ENCODE measurements at places on chromosomes 12 and 14.
A peak's percentile ranks its signal among the peaks of the same experiment; 100 is the strongest.

- DNase-seq: no peak
These were observed 183.8 kb downstream of the PPM1H start for GRCh38 chr12:62750941-62751809.

DNA sequence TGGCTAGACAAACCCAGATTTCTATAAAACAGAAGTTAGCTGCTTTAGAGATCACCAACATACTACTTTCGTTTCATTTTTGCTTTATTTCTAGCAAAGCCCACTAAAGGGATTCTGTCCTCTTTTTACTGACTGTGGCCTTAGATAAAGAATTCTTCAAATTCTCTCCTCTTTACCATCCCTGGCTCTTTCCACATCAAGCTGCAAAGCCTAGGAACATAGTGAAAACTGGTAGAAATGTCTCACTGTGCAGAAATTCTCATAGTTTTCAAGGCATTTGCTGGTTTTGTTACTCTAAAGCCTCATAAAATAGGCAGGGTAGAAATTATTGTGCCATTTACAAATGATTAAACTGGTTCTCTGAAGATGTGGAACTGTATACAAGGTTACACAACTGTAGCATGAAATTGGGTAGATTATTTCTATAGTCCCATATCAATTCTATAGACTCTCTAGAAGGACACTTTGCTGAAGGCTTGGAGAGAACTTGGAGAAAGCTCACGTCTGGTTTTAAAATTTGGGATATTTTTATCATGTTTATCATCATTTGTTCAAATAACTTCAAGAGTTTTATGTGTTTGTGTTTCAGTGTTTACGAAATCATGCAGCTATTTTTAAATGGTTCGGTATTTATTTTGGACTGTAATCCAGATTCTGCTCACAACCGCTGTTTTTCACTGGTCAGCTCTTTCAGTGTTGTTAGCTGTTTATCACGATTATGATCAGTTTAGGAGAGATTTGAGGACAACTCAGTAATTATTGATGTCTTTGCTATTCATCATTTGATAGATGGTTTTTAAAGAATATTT is 36.7 kb upstream of the CSRP2 start:
- DNase-seq: no peak

DNA sequence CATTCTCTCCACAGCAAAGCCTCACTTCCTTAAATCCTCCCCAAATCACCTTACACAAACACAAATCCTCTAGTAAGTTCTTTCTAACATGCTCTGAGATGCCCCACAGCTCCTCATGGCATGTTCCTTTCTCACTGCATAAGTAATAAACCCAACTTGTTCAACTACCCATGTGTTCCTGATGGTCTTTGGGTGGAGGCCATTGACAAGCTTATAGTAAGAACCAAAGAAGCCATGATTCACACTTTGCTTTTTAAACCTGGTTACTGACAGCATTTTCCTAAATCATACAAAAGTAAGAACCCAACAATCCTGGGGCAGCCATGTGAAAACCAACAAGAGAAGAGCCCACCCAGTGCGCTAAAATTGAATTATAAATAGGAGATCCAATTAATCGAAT is 138.6 kb downstream of the ITPR2 start:
- no peak for DNase-seq

DNA sequence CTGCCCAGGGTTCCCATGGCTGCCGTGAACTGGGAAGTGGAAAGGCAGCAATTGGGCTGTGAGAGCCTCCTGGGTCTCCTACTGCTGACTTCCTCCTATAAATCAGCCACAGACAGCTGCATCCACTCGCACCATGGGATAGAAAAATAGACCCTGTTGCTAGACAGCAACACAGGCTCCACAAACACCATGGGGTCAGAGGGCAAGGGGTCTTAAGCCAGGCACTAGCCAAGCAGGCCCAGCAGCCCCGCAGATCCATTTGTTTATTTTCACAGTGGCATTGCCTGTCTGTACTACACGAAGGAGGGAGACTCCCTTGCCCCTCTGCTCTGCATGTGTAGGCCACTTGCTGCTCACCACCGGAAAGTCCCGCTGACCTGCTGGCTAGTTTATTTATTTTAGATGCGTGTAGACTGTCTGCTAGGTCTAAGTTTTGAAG is 139.8 kb downstream of the DACT1 start:
- DNase-seq: no peak

GRCh38 chr12:131827961-131828534 is at the start of gene MMP17:
TSS of gene MMP17 (plus strand) at chr12:131828393. CDS start at chr12:131828495, 102 bp downstream.
- DNase-seq: no peak

DNA sequence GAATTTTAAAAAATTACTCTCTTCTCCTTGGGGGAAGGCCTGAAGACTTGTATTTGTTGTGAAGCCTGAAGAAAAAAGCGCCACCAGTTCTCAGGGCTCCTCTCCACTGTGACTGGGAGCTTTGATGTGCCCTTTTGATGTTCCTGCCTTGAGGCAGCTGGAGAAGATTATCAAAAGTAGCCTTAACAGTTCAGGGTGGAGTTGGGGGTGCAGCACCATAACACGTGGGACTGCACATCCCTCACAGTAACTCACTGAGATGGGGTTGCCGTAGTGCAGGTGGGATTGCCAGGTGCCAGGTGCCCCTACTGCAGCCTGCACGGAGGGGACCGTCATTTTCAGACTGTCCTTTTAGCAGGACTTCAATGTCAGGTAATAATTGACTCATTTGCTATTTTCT is 474.1 kb downstream of the ETNK1 start:
- no peak for DNase-seq

DNA sequence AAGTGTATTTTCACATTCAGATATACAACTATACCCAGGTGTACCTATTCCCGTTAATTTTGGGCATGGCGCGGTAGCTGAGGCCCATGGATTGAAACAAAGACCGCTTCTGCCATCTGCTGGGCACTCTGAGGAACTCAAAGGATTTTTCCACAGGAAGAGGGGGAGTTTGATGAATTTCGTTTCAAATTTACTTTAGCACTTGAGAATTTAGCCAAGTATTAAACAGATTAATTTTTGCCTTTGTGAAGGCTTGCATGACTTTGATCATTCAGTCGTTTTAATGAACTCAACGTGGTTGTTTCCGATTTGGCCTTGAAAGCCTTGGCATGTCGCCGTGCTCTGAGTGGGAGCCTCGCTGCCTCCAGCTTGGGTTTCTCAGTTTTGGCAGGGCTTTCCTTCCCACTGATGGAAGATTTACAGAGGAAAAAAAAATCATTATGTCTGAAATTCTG is 153.2 kb upstream of the DDHD1 start:
- DNase-seq: peak; percentile 14

GRCh38 chr12:104458694-104459367 is 2.1 kb downstream of the CHST11 start:
- no peak for DNase-seq

DNA sequence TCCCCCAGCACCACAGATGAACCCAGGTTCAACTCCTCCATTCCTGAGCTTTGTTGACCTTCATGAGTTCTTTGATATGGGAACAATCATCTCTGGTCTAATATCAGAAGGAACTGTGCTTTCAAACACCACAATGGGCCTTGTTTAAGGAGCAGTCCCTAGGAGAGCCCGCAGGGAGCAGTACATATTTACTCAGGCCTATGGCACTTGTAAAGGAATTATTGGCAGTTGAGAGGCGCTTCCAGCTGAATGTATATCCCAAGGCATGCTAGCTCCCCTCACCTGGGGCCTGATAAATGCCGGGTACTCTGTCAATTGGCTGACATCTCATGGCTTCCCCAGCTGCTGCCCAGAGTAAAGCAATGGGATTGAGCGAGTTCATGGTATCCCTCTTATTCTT is 76.2 kb downstream of the ZFP36L1 start:
- no peak for DNase-seq

DNA sequence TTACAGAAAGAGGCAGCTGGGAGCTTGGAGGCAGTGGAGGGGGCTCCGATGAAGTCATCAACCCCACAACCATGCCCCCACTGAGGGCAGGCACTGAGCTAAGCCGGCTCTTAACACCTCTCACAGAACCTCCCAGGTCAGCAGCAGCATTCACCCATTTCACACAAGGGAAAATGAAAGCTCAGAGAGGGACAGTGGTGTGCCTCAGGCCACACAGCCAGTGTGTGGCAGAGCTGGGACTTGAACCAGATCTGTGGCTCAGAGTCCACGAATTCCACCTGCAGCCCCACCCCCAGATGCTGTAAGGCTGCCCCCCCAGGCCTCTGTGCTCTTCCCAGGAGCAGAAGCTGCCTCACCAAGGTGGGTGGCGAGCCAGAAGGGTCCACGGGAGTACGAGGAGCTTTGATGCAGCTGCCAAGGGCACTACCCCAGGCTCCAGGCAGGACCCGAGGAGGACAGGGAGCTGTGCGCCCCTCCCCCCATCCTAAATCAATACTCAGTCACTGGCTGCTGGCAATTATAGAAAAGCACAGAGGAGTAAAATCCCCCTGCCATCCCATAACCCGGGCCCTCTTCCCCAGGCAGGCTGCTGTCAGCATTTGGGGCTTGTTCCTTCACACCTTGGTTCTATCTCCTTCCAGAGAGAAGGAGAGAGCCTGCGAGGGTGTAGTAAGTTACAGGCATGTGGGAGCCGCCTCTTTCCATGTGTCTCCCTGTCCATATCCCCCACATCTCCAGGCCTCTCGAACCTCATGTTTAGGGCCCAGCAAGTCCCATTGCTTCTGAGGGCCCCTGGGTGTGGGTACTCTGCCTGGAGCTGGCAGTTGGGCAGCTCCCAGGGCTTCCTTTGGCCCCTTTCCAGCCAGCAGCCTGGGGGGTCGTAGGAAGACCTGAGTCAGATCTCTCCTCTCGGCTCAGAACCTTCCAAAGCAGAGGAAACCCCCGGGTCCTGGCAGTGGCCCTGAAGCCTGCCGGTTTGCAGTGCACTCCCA is 47.6 kb downstream of the FAM222A start:
- DNase-seq: no peak

- no peak for DNase-seq
These were observed 123.7 kb upstream of the TMTC1 start for GRCh38 chr12:29907461-29907860.

- DNase-seq: no peak
These were observed 147.8 kb downstream of the RBM19 start for GRCh38 chr12:113818283-113818682.

DNA sequence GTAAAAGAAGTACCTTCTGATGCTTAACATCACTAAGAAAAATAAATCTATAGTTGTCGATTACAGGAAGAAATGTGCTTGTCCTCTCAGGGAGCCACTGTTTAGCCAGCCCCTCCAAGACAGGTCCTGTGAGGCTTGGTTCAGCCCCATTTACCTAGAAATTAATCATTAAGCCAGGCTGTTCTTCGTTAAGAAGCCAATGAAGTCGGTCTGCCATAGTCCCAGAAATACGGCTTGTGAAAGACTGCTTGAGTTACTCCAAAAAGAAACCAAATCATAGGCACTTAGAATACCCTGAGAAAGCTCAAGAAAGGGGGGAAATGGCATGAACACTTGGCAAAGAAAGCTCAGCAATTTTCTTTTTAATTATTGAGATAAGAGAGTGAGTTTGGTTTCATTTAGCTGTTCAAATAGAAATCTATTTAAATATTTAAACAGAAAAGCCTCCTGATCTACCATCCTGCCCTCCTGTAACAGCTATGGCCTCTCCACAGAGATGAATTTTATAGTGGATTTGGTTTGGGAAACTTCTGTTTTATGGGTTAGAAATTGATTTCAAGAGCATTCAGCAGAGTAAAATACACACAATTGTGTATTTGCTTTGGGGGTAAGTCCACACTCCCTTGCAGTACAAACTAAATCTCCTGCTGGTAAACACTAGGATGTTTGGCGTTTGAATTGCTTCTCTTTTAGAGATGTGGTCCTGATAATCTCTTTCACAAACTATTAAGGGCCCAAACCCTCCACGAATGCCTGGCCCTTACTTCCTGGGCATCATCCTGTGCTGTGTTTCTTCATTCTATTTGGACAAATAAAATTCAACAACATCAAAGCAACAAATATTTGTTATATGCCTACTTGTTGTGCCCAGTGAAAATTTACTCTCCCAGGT is 234.4 kb downstream of the SEC23A start:
- DNase-seq: no peak

GRCh38 chr14:104094056-104094708 is 8.7 kb downstream of the ASPG start:
- DNase-seq: no peak

- no peak for DNase-seq
These were observed 2.6 kb downstream of the NKX2-1 start for GRCh38 chr14:36517242-36518030.

- DNase-seq: no peak
These were observed 50.1 kb upstream of the E2F7 start for GRCh38 chr12:77115471-77115870.

DNA sequence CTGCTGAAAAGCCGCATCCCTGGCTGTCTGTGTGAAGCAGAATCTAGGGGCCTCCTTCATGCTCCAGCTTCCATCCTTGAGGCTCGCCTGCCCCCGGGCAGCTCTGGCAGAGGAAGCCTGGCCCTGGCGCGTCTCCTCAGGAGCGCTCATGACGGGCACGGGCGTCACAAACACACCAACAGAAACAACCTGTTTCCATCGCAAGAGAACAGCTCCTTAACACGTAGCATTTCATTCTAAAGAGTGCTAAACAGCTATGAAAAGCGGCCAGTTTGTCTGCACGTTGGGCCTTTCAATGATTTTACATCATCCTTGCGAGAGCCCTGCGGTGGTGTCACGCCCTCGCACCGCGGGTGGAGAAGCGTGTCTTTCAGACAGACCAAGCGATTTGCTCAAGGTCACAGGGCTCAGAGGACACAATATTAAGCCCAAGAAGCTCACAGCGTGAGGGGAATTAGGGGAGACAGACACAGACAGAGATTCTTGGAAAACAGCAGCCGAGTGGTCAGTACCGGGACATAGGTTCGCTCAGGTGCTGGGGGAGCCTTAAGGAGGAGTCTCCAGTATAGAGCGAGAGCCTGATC is 4.9 kb downstream of the ADGRD1 start:
- no peak for DNase-seq

DNA sequence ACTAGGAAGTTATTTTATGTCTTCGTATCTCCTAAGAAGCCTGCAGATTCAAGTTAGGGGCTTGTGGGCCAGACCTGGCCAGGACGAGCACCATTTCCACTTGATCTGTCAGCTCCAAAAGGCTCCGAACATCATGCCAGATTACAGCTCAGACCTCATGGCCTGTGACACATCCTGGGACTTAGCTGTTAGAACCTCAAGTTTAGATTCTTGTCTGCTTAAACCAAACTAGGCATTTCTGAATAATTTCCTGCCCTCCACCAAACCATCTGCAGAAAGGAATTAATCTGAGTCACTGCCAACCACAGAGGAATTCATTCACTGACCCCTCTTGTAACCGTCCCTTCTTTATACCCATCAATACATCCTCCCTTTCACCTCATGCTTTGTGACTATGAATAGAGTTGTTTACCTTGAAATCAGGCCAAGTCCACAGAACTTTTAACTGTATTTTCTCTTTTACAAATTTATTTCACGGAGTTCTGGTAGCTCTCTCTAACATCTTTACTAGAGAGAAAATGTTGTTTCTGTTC is 120.3 kb downstream of the FBXL14 start:
- DNase-seq: no peak

DNA sequence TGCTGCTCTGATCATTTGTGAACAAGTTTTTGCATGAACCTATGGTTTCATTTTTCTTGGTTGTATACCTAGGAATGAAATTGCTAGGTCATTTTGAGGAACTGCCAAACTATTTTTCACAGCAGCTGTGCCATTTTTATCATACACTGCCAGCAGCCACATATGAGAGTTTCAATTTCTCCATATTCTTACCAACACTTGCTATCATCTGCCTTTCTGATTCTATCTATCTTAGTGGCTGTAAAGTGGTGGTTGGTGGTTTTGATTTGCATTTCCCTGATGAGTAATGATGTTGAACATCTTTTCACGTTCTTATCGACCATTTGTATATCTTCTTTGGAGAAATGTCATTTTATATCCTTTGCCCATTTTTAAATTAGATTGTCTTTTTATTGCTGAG is 146.1 kb downstream of the C12orf75 start:
- no peak for DNase-seq

Measured in stimulated activated CD4-positive, alpha-beta T cell treated with anti-CD3 and anti-CD28 coated beads, TNF-alpha, amount 100 ng/mL, for 4 hours (primary cell).